Right renal cortex interstitium (tissue), 3 donors: ENCODE measurements at places on chromosomes 7 and 10. TPM values are rescaled to one million over a fixed set of nuclear protein-coding genes. Genes with fewer than 3 reads are reported as not detected.
A peak's percentile ranks its signal among the peaks of the same experiment; 100 is the strongest.

DNA sequence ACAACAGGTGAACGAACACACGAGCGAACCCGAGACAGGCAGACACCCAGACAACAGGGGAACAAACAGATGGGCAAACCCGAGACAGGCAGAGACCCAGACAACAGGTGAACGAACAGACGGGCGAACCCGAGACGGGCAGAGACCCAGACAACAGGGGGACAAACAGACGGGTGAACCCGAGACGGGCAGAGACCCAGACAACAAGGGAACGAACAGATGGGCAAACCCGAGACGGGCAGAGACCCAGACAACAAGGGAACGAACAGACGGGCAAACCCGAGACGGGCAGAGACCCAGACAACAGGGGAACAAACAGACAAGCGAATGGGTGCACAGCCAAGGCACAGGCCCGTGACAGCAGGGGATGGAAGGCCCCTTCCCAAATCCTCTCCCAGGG lies 264.7 kb downstream of the ELFN1 start:
- DNase-seq = no peak

GRCh38 chr10:45660876-45661411 lies 11.6 kb downstream of the ZFAND4 start:
- no peak for DNase-seq

Gene FAM107B
- 112 TPM for polyA plus RNA-seq

Gene FAM131B
- 2.6 TPM for polyA plus RNA-seq

Gene CACNB2
- polyA plus RNA-seq = 3.1 TPM

Gene GUSB
- polyA plus RNA-seq = 74.9 TPM

DNA sequence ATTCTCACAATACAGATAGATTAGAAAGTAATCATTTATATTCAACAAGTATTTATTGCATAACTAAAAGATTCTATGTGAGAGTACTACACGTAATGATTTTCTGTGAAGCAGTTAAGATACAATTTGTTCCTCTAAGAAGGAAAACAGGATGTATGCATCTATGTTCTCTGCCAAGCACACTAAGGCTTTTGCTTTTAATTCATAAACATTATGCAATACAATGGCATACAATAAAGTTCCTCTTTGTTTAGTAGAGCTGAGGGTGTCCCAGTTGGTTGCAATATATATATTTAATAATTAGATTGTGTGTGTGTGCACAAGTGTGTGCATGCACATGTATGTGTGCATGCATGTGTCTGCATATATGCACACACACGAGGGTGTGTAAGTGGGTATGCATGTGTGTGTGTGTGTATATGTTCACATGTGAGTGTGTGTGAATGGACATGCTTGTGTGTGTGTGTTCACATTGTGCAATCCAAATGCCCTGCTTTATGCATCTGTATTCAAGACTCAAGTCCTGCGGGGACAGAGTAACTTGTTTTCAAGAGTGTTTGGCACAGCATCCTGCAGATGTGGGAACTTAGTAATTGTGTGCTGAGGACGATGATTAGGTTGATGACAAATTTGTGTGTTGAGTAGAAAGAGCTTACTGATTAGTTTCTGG lies 481.5 kb upstream of the KLF6 start:
- no peak for DNase-seq

GRCh38 chr10:48400129-48400849 lies 93.8 kb downstream of the MAPK8 start:
- no peak for DNase-seq

GRCh38 chr7:48667407-48667806 lies 256.9 kb upstream of the CDC14C start:
- no peak for DNase-seq

DNA sequence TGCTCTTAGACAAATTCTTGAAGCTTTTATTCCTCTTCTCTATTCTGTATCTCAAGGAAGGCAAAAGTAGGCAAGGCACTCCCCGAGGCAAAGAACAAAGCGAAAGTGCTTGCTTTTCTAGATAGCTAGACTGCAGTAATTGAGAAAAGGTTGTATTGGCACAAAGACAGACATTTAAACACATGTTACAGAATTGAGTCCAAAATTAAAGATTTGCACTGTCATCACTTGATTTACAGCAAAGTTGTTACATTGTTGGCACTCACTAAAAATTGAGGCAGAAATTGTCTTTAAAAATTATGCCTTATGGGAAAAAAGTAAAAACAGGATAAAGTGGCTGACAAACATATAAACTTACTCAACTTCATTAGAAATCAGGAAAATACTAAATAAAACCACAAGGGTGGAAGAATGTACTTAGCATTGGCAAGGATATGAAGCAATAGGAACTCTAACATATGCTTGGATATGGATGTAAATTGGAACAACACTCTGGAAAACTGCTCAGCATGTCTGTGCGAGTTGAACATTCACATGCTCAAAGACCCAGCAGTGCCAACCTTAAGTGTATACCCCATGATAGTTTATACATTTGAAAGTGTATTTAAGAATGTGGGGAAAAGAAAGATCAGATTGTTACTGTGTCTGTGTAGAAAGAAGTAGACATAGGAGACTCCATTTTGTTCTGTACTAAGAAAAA lies 491.3 kb downstream of the GLRX3 start:
- DNase-seq = no peak

Gene ODAD2
- 1.5 TPM for polyA plus RNA-seq

GRCh38 chr10:102988404-102989314 lies 70.6 kb downstream of the CNNM2 start:
- DNase-seq = no peak

Gene CYP2C8
- polyA plus RNA-seq = 1.8 TPM

Gene COPS6
- 140 TPM for polyA plus RNA-seq

DNA sequence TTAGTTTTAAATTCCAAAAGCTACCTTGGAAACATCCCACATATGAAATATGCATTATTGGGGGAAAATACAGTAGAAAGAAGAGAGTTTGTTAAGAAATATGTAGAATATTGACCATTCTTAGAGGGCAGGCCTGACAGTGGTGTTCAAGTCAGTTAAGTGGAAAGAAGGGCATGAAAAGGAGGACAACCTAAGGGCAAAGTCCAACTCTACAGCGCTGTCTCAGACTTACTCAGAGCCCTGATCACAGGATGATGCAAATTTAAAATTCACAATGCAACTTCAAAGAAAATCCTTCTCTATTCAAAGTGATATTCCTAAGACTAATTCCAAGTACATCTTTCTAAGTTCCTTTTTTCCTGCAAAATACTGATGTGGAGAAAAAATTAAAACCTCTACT lies 139.1 kb upstream of the LRRTM3 start:
- DNase-seq = no peak

- no peak for DNase-seq
Measured at GRCh38 chr7:142091961-142092360, 19.6 kb upstream of the MGAM2 start.

DNA sequence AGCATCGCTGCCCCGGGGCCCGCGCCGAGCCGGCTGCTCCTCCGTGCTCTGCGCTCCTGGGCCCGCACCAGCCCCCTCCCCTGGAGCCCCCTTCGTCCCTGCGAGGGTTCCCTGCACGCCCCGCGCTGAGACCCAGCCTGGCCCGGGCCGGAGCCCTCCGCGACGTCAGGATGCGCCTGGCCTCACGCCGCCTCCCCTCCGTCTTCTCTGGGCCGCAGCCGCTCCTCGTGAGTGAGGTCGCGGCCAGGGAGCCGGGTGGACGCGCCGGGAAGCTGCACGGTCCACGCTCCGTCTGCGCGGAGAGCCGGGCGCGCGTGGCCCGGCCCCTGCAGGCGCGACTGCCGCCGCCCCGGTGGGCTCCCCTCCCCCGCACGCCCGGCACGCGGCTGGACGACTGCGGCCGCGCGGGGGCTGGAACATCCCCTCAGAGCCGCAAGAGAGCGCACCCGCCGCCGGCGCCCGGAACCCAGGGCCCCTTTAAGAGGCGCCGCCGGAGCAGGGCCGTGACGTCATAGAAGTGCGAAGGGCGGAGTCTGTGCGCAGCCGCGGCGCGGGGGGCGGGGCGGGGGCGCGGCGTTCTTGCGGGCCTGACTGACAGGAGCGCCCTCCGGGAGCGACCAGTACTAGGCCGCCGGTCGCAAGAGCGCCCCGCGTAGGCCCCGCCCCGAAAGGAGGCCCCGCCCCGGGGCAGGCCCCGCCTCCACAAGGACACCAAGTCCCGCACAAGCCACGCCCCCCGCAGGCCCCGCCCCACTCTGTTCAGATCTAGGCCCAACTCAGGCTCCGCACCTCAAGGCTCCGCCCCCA lies 507 bp upstream of the INPP5A start:
- DNase-seq = peak; percentile 97

Gene ZNF777
- polyA plus RNA-seq = 13.3 TPM

DNA sequence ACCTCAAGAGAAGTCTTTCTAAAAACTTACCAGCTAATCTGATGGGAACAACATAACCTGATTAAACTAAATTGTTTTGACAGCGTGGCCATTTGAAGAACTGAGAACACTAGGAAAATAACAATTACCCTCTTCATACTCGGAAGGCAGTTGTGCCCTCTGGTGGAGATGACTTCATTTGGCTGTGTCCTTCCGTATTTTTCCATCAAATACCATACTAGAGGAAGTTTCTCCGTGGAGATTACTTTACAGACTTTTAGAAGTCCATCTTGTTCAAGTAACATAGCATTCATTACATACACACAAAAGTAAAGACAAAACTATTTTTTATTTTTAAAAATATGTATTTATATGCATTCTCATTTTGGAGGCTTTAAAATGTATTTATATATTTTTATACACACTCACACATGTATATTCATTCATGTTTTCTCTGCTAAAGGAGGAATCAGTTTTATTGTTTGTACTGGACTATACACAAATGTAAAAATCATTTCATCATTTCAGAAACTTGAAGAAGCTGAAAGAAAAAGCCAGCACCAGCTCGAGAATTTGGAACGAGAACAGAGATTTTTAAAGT lies 25.2 kb downstream of the SMNDC1 start:
- peak; percentile 56 for DNase-seq

- DNase-seq = no peak
Measured at GRCh38 chr10:120011359-120012130, 119.0 kb downstream of the SEC23IP start.

GRCh38 chr7:80967917-80968297 lies 49.1 kb upstream of the SEMA3C start:
- DNase-seq = no peak

Gene MYH16
- not detected for polyA plus RNA-seq

Gene TCERG1L
- 1.7 TPM for polyA plus RNA-seq

GRCh38 chr7:130303127-130303526 lies 10.2 kb downstream of the CPA4 start:
- DNase-seq = no peak

Gene FAM25G
- polyA plus RNA-seq = not detected

DNA sequence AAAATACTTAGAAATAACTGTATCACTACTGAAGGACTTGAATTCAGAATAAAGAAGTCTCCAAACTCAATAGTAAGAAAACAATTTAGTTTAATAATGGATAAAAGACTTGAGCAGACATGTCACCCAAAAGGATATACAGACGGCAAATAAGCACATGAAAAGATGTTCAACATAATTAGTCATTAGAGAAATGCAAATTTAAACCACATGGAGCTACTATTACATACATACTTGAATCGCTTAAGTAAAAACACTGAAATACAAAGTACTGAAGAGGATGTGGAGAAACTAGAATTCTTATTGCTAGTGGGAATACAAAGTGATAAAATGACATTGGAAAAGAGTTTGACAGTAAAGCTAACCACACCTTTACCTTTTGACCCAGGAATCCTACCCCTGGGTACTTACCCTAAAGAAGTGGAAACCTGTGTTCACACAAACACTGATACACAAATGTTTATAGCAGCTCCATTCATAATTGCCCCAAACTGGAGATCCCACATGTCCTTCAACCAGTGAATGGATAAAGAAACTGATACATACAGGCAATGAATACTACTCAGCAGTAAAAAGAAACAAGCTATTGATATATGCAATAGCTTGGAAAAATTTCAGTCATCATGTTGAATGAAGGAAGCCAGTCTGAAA lies 54.3 kb upstream of the NFKB2 start:
- no peak for DNase-seq

Gene CALML3
- polyA plus RNA-seq = not detected

- no peak for DNase-seq
Measured at GRCh38 chr7:19392246-19392645, 247.0 kb upstream of the FERD3L start.

Gene SEMA3E
- 1.7 TPM for polyA plus RNA-seq

- no peak for DNase-seq
Measured at GRCh38 chr10:70333268-70333667, 49.2 kb downstream of the LRRC20 start.

- no peak for DNase-seq
Measured at GRCh38 chr7:79540592-79540991, 87.1 kb upstream of the MAGI2 start.

GRCh38 chr7:128735436-128735835 lies 3.7 kb upstream of the CALU start:
- DNase-seq = no peak
